ENCODE measurements at places on chromosomes 1 and 21.
A peak's percentile ranks its signal among the peaks of the same experiment; 100 is the strongest.

DNA sequence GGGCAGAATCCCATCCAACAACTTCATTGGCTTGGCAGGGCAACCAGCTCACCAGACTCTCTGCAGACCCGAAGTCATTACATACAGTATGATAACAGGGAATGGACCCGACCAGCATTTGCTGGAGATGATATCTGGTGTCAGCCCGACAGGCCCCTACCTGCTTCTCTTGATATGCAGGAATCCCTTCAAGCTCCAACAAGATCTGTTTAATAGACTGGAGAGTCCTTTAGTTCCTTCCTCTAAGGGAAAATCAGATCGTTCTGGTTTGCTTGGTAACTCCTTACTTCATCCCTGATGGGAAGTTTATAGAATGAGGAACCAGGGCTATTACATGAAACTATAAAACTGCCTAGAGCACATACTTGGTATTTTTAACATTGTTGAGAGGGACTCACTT lies 61.2 kb downstream of the EDARADD start:
- no peak for DNase-seq

DNA sequence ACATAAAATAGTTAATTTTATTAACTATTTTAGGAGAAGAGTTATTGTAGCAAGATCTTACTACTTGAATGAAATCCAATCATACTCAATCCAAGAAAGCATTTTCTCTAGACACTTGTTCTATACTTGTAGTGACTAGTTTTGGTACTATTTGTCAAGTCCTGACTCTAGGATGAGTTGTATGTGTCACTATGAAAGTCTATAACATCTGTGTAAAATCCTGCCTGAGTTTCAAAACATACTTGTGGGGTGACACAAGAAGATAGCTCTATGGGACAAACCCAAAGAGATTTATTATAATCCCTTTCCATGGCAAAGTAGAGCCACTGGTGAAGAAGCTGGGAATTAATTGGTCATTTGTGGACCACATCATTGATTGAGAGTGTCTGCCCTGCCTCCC lies 1042.2 kb upstream of the ADGRL4 start:
- no peak for DNase-seq

GRCh38 chr1:153798468-153798780 lies 23.2 kb downstream of the SLC27A3 start:
- DNase-seq = no peak

GRCh38 chr1:87017998-87018672 lies 103.7 kb downstream of the HS2ST1 start:
- DNase-seq = no peak

DNA sequence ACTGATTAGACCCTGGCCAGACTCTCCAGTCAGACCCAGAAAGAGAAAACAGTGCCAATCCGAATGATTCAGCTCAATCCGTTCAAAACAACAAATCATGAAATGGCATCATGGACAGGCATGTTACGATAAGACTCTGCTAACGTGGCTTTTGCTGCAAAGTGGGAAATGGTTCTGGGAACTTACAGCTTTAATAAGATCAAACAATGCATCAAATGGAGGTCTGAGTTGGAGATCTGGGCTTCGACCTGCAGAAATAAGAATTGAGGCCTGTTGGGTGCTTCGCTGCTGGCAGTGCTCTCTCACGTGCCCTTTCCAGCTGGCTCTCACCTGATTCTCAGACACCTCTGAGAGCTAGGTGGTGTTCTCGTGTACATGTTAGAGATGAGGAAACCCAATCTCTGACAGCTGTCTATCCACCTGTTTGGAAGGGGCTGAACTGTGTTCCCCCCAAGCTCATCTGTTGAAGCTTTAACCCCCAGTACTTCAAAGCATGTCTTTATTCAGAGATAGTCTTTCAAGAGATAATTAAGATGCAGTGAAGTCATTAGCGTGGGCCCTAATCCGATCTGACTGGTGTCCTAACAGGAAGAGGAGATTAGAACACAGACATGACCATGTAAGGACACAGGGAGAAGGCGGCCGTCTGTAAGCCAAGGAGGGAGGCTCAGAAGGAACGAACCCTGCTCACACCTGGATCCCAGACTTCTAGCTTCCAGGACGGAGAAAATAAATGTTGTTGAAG lies 45.5 kb upstream of the ETS2 start:
- no peak for DNase-seq

GRCh38 chr1:229480495-229480894 lies 27.6 kb downstream of the NUP133 start:
- no peak for DNase-seq

- DNase-seq = no peak
Observed at GRCh38 chr1:239784896-239785295, 306.8 kb upstream of the FMN2 start.

GRCh38 chr1:158407092-158407491 lies 7.8 kb upstream of the OR10T2 start:
- no peak for DNase-seq

DNA sequence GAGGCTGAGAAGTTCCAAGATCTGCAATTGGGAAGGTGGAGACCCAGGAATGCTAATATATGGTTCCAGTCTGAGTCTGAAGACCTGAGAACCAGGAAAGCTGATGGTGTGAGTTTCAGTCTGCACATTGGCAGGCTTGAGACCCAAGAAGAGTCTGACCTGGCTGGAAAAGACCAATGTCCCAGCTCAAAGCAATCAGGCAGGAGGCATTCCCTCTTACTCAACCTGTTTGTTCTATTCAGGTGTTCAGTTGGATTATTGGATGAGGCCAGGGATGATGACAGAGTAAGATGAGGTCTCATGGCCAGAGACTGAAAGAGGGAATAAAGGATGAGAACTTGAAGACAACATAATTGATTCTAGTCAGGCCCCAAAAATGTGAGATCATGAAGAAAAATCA lies 50.1 kb downstream of the SPATA46 start:
- no peak for DNase-seq

DNA sequence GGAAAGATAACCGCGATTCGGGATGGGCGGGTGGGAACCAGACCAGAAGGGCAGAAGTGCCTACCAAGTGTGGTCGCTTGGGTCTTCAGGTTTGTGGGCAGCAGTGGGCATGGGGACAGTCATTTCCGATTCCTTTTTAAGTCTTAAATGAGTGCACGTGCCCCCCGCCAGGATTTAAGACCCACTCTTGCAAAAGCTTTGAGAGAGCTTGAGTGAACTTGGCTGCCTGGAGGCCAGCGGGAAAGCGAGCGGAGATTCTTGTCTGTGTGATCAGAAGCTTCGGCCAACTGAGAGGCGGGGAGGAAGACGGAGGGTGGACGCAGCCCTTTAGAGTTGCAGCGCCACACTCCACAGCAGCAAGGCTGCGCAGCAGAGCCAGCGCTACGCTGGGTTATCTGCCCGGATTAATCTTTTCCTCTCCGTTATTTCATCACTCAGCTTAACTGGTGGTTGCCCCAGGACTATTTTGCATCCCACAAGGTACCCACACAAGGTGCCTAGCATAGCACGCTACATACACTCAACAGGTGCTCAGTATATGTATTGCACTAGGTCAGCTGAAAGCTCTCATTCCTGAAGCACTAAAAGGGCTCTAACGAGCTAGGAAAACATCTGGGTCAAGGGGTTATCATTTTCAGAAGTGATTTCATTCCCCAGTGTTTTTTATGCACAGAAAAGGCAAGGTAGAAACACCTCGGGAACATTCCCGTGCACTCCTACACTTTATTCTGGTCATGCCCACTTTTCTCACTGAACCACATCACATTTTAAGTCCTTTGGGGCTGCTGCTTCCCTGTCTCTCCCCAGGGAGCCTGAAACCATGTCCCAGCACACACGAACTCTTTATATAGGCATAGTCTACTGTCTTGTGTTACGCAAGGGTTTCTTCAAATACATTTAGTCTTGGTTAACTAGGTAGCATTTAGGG lies 1.5 kb upstream of the BATF3 start:
- DNase-seq = peak; percentile 65
